ENCODE measurements at places on chromosomes 7 and 10. TPM values are rescaled to one million over a fixed set of nuclear protein-coding genes. Genes with fewer than 3 reads are reported as not detected.
A peak's percentile ranks its signal among the peaks of the same experiment; 100 is the strongest.

DNA sequence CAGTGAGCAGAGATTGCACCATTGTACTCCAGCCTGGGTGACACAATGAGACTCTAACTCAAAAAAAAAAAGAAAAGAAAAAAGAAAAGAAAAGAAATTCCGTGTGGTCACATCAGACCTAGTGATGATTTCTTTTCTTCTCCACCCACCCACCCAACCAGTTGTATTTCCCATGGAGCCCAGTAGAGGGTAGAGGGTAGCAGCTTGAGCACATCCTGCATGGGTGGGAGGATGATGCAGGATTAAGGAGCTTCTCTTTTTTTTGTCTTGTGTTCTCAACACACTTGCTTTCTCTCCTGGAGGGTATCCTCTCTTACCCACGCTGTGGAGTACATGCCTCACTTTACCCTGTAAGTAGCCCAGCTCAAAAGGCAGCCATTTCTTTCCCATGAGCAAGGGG, 118.6 kb upstream of the CARD11 start:
- H3K36me3 ChIP-seq = no peaks in the 10 kb centered on the region
- H3K27ac ChIP-seq = no peak overlapping the region
- peaks cover 24% of the 10 kb centered on the region for H3K27me3 ChIP-seq
- DNase-seq = no peak
- H3K4me3 ChIP-seq = no peak overlapping the region

GRCh38 chr10:11104772-11105675, 87.4 kb downstream of the CELF2 start:
- no peaks in the 10 kb centered on the region for H3K27me3 ChIP-seq
- H3K4me1 ChIP-seq = no peaks in the 10 kb centered on the region
- H3K27ac ChIP-seq = no peak overlapping the region
- H3K36me3 ChIP-seq = no peaks in the 10 kb centered on the region
- no peak overlapping the region for H3K4me3 ChIP-seq

- no peak overlapping the region for H3K27ac ChIP-seq
- H3K27me3 ChIP-seq = no peaks in the 10 kb centered on the region
- H3K4me1 ChIP-seq = no peaks in the 10 kb centered on the region
- no peaks in the 10 kb centered on the region for H3K36me3 ChIP-seq
These were observed 19.9 kb upstream of the MAP3K8 start for GRCh38 chr10:30413996-30414576.

Gene ANXA8
- polyA plus RNA-seq = 0.61 TPM

Gene SLC16A9
- polyA plus RNA-seq = 0.06 TPM

- H3K4me3 ChIP-seq = peak overlapping the region; percentile 44
- H3K36me3 ChIP-seq = no peaks in the 10 kb centered on the region
- peaks cover 34% of the 10 kb centered on the region for H3K27me3 ChIP-seq
- peaks cover 5% of the 10 kb centered on the region for H3K4me1 ChIP-seq
- DNase-seq = peak; percentile 50
- H3K27ac ChIP-seq = peak overlapping the region; percentile 58
These were observed 857 bp downstream of the MEOX2 start for GRCh38 chr7:15685358-15686294.
